Type B pancreatic cell (in vitro differentiated cells): ENCODE measurements at places on chromosomes 11 and 22. TPM values are rescaled to one million over a fixed set of nuclear protein-coding genes. Genes with fewer than 3 reads are reported as not detected.

DNA sequence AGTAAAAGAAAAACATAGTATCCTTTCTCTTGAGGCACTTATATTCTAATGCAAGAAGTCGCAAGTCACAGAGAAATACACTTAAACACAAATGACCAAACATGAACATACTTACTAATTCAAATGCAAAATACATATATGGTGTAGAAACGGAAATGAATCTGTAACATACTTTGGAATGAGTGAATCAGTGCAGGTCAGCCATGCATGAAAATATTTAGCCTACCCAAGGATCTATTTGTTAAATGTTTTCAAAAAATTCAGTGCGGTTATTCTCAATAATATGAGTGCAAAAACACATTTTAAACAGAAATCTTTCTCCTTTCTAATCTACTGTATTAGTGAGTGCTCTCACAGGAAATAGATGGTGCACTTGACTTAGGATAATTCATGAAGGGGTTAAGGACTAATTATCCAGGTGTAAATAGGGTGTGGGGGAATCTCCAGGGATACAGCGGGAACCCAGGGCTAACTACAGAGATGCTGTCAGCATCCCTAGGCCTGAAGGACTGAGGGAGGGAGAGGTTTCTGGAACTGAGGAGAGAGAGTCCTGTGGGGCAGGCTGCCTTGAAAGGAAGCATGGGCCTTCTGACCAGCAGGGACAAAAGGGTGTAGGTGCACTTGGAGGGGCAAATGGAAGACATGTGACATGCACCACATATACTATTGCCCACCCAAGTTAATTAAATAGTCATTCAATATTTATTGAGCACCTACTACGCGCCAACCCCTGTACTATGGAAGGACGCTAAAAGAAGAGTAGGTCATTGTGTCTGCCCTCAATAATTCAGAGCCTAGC, 139.2 kb downstream of the MAML2 start:
- H3K4me1 ChIP-seq, result peaks cover 55% of the 10 kb centered on the region
- no peak overlapping the region for H3K4me3 ChIP-seq
- H3K27me3 ChIP-seq, result no peaks in the 10 kb centered on the region
- DNase-seq, result no peak
- peaks cover 19% of the 10 kb centered on the region for H3K36me3 ChIP-seq
- H3K27ac ChIP-seq, result no peak overlapping the region

Gene KCNA4
- total RNA-seq, result 2.1 and 3.0 TPM in 2 replicates

Gene C11orf16
- total RNA-seq, result not detected in 2 replicates

- H3K27ac ChIP-seq, result peak within 1 kb of the TSS; percentile 100
- peak; percentile 99 for DNase-seq
- peak within 1 kb of the TSS; percentile 91 for H3K4me3 ChIP-seq
- peaks cover 3% of the 10 kb centered on the region for H3K36me3 ChIP-seq
Measured at GRCh38 chr11:64240435-64241240, at the start of gene FKBP2. FKBP2 (plus strand) TSS chr11:64241095; CDS start chr11:64242388, 1,293 bp downstream.

Gene DCUN1D5
- 32.4 and 32.8 TPM in 2 replicates for total RNA-seq

DNA sequence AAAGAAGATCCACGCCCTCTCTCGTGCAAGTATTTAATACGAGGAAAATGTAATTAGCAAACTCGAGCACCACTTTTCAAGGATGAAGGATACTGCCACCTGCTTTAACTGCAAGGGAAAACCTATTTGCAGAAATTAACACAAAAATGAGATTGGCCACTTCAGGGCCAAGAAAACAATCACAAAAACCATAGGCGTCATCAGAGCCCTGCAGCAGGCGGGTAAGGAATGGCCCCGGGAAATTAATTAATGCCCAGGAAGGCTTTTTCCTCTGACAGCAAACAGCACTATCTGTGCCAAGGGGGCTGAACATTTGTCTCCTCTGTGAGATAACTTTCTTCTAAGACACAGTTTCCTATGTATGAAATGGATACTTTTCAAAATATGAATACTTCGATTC, 255.7 kb downstream of the CTTN start:
- H3K36me3 ChIP-seq, result peaks cover 2% of the 10 kb centered on the region
- DNase-seq, result no peak
- H3K27me3 ChIP-seq, result no peaks in the 10 kb centered on the region

GRCh38 chr22:39384750-39385480, 14.7 kb upstream of the TAB1 start:
- H3K4me3 ChIP-seq, result no peak overlapping the region
- peaks cover 6% of the 10 kb centered on the region for H3K27me3 ChIP-seq
- no peak overlapping the region for H3K27ac ChIP-seq
- H3K36me3 ChIP-seq, result peaks cover 4% of the 10 kb centered on the region
- peaks cover 4% of the 10 kb centered on the region for H3K4me1 ChIP-seq

Gene DDX25
- 0.79 and 1.8 TPM in 2 replicates for total RNA-seq

Gene OVOL1
- total RNA-seq, result 7.7 and 39.8 TPM in 2 replicates

Gene SLC22A12
- not detected in 2 replicates for total RNA-seq

DNA sequence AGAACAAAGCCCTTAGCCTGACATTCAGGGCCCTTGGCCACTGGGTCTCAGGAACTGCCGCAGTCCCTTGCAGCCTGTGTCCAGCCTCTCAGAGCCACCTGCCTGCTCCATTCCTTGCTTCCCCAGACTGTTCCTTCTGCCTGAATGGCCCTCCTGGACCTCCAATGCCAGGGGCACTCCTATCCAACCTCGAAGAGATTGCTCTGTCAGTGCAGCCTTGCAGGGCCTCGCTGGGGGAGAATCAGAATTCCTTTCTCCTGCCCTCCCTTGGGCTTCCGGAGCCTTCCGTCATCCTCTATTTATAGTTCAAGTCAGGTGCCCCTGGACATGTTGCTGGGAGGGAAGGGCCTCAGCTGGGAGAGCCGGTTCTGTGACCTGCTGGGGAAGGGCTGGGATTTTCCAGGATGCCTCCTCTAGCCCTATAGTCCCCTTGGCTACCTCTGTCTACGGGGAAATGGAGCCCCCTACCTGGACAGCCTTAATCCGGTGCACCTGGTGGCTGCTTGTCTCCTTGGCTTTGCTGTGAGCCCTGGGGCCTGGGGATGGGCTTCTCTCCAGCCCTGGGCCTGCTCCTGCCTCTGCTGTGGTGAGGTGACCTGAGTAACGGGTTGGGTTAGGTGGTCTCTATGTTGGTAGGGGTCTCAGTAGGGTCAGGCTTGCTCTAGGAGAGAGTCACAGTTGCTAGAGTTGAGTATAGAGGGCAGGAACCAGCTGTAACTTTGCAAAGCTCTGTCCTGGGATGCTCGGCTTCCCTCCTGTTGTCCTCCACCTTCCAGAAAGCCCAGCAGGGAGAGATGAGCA, 45.9 kb upstream of the SYT7 start:
- H3K4me3 ChIP-seq, result peak overlapping the region; percentile 62
- H3K4me1 ChIP-seq, result peaks cover 54% of the 10 kb centered on the region
- H3K27me3 ChIP-seq, result no peaks in the 10 kb centered on the region
- no peak for DNase-seq

- H3K36me3 ChIP-seq, result peaks cover 21% of the 10 kb centered on the region
- no peak overlapping the region for H3K4me3 ChIP-seq
- peak overlapping the region; percentile 1 for H3K27ac ChIP-seq
Measured at GRCh38 chr22:20948450-20948849, 18.6 kb upstream of the AIFM3 start.

DNA sequence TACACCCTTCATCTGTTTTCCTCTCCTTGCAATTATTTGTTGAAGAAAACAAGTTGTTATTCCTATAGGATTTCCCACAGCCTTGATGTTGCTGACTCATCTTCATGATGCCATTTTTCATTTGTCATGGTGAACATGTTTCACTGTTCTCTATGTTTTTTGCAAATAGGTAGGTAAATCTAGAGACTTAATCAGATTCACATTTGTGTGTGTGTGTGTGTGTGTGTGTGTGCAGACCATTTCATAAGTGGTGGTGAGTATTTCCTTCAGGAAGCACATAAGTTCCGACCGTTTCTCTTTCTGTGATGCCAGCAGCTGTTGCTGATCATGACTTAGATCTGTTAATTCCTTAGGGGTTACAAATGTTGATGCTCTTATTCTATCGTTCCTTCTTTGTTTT, 80.3 kb upstream of the IZUMO1R start:
- H3K27me3 ChIP-seq, result no peaks in the 10 kb centered on the region
- H3K27ac ChIP-seq, result no peak overlapping the region
- no peaks in the 10 kb centered on the region for H3K36me3 ChIP-seq

Gene CALCA
- total RNA-seq, result 0.86 and 1.2 TPM in 2 replicates

- peaks cover 54% of the 10 kb centered on the region for H3K4me1 ChIP-seq
- peak overlapping the region; percentile 22 for H3K27ac ChIP-seq
- DNase-seq, result no peak
- H3K36me3 ChIP-seq, result peaks cover 6% of the 10 kb centered on the region
Measured at GRCh38 chr11:128734103-128734831, 40.4 kb downstream of the FLI1 start.

DNA sequence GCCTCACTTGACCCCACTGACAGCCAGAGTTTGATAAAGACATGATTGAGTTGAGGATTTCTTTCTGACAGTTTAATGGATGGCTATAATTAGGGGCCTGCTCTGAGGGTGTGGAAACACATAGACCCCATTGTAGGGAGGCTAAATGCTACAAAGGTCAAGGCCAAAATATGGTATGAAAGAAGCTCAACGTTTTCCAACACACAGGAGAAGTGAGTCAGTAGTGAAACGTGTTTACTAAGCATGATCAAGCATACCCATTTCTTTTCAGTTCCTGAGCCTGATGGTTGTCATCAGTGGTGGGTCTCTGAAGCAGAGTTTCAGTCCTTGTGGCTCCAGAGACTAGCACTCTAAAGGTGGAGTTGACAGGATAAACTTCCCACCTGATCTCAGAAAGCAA, 69.7 kb downstream of the SNX19 start:
- H3K36me3 ChIP-seq, result no peaks in the 10 kb centered on the region
- H3K27ac ChIP-seq, result no peak overlapping the region
- no peak for DNase-seq
- H3K4me3 ChIP-seq, result no peak overlapping the region
- peaks cover 7% of the 10 kb centered on the region for H3K27me3 ChIP-seq
- H3K4me1 ChIP-seq, result peaks cover 3% of the 10 kb centered on the region

GRCh38 chr11:59728913-59729312, 15.3 kb upstream of the OR10V1 start:
- DNase-seq, result no peak
- H3K4me1 ChIP-seq, result no peaks in the 10 kb centered on the region
- no peak overlapping the region for H3K27ac ChIP-seq
- H3K4me3 ChIP-seq, result no peak overlapping the region

DNA sequence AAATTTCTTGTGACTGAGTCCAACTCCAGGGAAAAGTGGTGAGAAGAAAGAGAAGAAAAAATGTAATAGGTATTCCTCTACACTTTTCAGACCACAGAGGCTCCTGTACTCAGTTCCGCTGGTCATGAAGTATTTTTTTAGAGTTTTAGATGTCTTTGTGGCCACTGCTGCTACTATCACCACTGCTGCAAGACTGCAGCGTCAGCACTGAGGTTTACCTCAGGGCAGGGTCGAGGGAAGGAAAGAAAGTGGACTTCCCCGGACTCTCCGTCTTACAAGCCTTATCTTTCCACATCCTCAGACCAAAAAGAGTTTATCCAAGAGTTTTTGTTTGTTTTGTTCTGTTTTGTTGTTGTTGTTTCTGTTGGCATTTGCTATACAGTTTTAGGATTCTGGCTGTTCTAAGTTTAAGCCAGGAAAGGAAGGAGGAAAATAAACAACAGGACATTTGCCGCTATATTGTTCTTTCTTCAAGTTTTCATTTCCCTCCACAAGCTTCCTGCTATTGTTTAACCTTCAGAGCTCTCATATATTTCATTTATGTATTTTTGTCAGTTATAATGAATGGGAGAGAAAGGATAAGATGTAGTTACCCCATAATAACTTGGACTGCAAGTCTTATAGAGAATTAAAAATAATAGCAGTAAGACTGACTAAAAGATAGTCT, 919.3 kb downstream of the NTM start:
- no peak overlapping the region for H3K4me3 ChIP-seq
- no peak for DNase-seq
- H3K36me3 ChIP-seq, result no peaks in the 10 kb centered on the region
- no peaks in the 10 kb centered on the region for H3K4me1 ChIP-seq
- peaks cover 40% of the 10 kb centered on the region for H3K27me3 ChIP-seq
- no peak overlapping the region for H3K27ac ChIP-seq

GRCh38 chr11:2778630-2779498, 79.1 kb upstream of the KCNQ1OT1 start:
- peaks cover 9% of the 10 kb centered on the region for H3K4me1 ChIP-seq
- peak; percentile 70 for DNase-seq
- no peaks in the 10 kb centered on the region for H3K27me3 ChIP-seq
- no peaks in the 10 kb centered on the region for H3K36me3 ChIP-seq
- no peak overlapping the region for H3K27ac ChIP-seq

- peaks cover 22% of the 10 kb centered on the region for H3K4me1 ChIP-seq
- no peaks in the 10 kb centered on the region for H3K36me3 ChIP-seq
- DNase-seq, result no peak
- no peaks in the 10 kb centered on the region for H3K27me3 ChIP-seq
- H3K4me3 ChIP-seq, result peak overlapping the region; percentile 14
Measured at GRCh38 chr11:63511048-63511748, 5.3 kb downstream of the LGALS12 start.

- no peak overlapping the region for H3K27ac ChIP-seq
- DNase-seq, result no peak
- peaks cover 43% of the 10 kb centered on the region for H3K4me1 ChIP-seq
Measured at GRCh38 chr22:45312856-45313255, 3.1 kb downstream of the FAM118A start.

GRCh38 chr11:109041876-109042275, 377.0 kb downstream of the DDX10 start:
- DNase-seq, result no peak
- no peaks in the 10 kb centered on the region for H3K27me3 ChIP-seq
- no peak overlapping the region for H3K4me3 ChIP-seq
- H3K36me3 ChIP-seq, result no peaks in the 10 kb centered on the region

DNA sequence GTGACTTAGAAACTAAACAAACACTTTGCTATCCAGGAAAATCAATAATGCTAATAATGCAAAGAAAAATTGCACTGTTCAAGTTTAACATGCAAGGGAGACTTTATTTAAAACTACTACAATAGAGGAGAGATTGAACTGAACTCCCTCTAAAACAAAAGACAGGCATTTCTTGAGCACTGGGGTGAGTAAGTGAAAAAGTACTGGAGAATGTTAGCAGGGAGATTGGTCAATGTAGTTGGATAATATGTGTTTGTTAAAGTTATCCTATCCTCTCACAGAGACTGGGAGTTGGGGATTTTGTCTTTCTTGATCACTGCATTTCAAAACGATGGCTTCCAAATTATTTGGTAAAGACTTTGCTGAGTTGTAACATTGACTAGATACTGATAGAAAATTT, 77.6 kb downstream of the LUZP2 start:
- no peak for DNase-seq
- no peaks in the 10 kb centered on the region for H3K36me3 ChIP-seq
